ENCODE measurements at places on chromosomes 1 and 21.

GRCh38 chr1:58861506-58861905 lies 77.7 kb upstream of the JUN start:
- peak; percentile 32 for DNase-seq

DNA sequence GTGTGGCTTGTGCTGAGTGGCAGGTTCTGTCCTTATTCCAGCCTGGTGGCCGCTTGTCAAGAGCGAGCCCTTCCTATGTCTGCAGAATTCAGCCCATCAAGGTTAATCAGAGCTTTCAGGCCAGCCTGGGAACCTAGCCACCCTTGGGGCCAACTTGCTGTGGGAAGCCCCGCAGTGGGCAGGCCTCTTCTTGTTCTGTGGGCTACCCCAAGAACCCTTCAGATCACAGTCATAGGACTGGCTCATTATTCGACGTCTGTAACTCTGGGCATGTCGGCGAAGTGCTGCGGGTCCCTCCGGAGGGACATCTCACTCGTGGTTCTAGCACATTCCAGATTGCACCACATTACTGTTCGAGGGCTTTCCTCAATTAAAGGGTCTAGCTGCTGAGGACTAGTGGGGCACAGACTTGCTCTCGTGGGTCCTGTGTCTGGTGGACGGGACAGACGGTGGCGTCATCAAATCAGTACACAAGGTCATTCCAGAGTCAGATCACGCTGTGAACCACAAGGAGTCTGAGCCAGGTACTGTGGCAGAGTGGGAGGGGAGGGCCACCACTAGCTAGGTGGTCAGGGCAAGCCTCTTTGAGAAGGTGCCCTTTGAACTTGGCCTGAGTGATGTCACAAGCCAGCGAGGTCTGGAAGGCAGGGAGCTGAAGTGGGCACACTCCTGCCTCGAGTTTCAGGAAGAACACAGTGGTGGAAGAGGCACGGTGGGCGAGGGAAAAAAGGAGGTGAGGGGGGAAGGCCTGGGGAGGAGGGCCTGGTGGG lies 20.3 kb upstream of the TNFRSF1B start:
- DNase-seq, result no peak

GRCh38 chr1:163896001-163896400 lies 574.2 kb downstream of the NUF2 start:
- DNase-seq, result no peak

DNA sequence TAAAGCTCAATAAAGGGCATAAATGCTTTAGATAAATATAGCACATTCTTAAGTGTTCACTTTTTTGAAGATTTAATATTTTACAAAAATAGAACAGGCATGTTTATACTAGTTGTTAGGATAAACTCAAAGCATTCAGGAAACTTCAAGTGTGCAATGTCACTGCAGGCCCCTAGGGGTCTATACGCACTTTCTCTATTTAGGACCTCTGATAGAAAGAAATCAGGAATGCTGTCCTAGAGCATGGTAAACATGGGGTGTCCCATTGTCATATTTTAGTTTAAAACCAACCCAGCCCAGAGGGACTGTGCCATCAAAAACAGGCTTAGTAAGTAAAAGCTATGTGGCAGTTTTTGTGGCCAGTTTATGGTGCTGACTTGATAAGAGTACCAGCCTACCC lies 102.2 kb downstream of the BARHL2 start:
- DNase-seq, result no peak

DNA sequence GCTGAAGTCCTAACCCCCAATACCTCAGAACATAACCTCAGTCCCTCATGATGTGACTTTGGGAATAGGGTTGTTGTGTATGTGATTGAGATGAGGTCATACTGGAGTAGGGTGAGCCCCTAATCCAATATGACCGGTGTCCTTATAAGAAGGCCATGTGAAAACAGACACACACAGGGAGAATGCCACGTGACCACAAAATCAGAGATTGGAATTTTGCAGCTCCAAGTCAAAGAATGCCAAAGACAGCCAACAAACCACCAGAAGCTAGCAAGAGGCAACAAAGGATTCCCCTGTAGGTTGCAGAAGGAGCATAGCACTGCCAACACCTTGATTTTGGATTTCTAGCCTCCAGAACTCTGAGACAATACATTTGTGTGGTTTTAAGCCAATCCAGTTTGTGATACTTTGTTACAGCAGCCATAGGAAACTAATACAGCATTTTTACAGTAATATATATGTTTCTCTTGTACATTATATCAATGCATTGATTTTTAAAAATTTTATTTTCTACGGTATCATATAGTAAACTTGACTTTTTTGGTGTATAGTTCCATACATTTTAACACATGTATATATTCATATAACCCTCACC lies 5.4 kb downstream of the ZSWIM5 start:
- DNase-seq, result no peak

DNA sequence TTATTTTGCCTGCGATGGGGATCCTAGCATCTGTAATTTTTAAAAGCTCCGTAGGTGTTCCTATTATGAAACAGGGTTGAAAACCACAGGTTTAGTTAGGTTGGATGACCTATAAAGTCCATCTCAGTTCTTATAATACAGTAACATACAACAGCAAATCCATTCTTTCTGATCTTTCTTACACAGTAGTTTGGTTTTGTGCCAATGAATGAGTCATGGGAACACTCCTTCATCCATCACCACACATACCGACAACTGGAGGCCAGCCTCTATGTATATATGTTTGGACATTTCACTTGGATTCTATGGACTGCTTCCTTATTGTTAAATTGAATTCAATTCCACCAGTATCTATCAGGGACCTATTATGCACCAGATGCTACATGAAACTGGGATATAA lies 118.4 kb upstream of the L1TD1 start:
- DNase-seq, result peak; percentile 78

- DNase-seq, result no peak
Observed at GRCh38 chr1:230694991-230695390, 18.9 kb downstream of the AGT start.

DNA sequence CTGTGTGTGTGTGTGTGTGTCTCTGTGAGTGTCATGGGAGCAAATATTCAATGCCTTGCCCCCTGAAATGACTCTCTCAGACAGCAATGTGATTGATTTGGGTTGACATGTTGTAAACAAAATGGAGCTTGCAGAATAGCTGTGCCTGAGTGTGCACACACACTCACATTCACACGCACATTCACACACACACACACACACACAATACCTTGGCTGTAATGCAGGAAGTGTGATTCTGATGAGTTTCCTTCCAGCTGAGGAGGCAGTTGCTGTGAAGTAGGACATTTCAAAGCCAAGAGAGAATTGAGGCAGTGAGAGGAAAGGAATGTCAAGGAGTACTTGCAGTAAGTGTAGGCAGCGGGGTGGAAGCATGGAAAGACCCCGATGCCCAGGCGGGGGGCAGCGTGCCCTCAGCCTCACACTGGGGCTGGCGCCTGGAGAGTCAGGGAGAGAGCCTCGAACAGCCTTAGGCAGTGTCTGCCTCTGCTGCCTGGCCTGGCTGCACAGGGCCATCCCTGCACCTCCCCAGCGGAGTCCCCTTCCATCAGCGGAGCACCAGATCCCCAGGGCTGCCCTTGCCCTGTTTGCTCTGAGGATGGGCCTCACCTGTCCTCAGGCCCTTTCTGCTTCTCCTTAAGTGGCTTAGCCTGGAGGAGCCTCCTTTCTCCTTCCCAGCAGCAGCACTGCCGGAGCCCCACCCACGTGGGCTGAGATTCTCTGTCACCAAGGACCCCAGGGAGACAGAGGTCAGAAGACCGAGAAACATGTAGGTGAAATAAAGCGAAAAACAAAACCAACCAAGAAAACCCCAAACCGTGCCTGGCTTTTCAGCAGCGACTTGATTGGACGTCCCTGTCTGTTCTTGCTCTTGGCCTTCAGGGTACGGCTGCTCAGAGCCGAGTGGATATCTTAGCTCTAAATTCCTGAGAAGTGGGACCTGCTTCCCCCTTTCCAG lies 9.2 kb downstream of the VASH2 start:
- no peak for DNase-seq

GRCh38 chr1:227390525-227390924 lies 72.2 kb upstream of the CDC42BPA start:
- no peak for DNase-seq

- DNase-seq, result no peak
Observed at GRCh38 chr1:162328512-162328911, 48.1 kb downstream of the SPATA46 start.
